ENCODE measurements at places on chromosomes 4 and X.

DNA sequence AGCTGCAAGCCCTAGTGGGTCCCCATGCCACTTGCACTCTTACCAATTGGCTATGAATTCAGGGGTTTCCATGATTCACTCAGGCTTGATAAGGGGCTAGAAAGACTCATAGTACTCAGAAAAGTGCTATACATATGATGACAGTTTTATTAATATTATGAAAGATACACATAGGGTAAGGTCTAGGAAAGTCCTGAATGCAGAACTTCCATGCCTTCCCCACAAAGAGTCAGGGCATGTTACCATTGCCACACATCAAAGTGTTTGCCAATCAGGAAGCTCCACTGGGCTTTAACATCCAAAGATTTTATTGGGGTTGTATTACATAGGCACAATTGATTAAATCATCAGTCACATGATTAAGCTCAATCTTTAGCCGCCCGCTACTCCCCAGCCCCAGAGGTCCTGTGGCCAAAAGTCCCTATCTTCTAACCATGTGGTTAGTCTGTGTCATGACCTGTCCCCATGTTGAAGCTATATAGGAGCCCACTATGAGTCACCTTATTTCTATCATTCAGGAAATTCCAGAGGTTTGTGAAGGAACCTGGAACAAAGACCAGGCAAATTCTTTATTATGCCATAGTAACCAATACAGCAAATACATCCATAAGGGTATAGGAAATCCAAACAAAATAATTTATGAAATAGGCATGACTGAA is 635.6 kb downstream of the STPG2 start:
- DNase-seq, result no peak

- DNase-seq, result no peak
These were observed 102.1 kb upstream of the LNX1 start for GRCh38 chr4:53693408-53693807.

DNA sequence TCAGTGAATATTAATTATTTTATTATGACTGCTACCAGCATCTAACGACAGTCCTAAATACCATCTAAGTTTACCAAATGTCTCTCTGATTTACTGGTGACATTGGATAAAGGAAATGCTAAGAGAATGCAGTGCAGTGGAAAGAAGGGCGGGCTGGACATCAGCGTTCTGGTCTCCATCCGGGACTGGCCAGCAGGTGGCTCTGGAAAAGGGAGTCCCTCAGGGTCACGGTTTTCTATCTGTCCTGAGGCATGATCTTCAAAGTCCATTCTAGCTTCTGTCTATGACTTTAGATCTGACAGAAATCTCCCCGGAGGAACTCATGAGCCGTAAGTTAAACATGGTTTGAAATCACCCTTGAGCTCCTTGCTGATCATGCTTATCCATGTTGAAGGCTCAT is 3.3 kb downstream of the TRIM2 start:
- no peak for DNase-seq

GRCh38 chr4:5572114-5572513 is 136.2 kb downstream of the EVC2 start:
- no peak for DNase-seq

GRCh38 chrX:151912221-151912620 is 468 bp upstream of the MAGEA4 start:
- DNase-seq, result no peak

DNA sequence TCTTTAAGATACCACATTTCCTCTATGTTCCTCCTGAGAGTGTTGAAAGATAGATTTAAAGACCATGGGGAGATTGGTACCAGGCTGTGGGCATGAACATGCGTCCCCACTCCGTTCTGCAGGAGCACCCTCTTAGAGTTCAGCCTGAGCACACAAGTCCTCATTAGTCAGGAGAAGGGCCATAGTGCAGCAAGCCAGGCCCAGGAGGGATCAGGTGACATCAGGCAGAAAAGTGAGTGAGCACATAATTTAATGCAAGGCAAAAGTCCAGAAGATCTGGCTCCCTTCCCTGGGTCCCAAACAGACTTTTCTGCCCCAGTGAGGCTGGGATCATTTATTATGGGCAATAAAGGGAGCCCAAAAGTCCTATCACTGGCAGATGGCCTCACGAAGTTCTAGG is 263.7 kb upstream of the AGTR2 start:
- DNase-seq, result no peak

DNA sequence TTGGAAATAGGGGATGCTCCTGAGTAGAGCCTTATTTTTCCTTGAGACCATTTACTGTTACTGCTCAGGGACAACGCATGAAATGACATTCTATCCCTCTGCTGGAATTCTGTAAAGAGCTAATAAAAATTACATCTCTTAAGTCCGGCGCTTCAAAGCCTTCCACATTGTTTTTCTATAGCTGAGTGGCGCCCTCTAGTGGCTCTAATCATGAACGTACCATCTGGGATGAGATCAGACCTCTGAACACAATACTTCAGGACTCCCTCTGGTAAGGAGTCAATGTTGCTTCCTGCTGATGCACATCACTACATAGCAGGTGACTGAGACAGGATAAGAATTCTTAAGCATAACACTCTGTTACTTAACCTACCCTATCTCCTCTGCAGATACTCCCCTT is 6.0 kb downstream of the HMGN5 start:
- DNase-seq, result peak; percentile 54

- no peak for DNase-seq
These were observed 194.0 kb downstream of the GASK1B start for GRCh38 chr4:157978680-157979361.

- no peak for DNase-seq
These were observed 1008.8 kb upstream of the DIAPH2 start for GRCh38 chrX:95675794-95676193.

DNA sequence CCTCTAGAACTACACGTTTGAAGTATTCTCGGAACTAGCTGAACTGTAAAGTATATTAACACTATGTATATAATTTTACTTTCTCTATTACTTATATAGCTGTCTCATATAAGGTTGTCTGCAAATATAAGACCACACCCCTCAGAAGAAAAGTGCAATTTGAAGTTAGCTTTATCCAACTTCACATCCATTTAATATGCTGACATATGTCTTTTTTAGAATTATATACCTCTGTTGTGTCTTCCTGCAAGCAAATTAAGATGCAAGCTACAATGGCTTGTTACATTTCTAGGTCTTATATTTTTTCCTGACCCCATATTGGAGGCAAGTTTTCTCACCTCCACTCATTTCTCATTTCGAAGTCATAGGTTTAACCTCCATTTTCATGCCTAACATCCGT is 349.0 kb upstream of the AGA start:
- no peak for DNase-seq

DNA sequence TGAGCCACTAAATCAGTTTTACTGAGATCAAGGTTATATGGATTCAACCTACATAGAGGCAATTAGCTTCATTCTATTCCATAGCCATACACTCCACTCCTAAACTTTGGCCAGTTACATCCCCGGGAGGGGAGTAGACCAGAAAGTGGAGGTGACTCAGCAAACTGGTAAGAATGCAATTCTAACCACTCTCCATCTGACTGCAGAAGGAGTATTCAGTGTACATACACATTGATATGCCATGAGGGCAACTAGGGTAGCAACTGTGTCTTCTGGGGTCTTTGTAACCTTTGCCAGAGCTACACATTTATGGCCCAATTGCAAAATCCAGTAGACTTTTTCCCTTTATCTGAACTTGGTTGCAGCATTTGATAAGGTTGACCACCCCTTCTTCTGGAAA is 7.6 kb downstream of the SLC25A43 start:
- DNase-seq, result no peak

DNA sequence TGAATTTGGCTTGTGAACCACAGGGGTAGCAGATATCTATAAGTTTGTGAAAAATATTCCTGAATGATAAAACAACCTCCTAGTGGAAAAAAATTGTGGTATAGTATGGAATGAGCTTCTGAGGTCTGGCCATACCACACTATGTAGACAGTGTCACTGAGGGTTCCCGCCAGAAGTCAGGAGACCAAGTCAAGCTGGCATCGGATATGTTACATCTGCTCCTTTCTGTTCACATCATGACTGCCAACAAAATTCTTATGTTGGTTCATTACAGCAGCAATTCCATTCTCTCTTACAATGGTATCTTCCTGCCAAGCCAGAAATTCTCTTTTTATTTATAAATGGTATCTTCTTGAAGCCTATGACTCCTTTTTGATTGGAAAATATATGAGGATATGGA is 273.0 kb downstream of the PPP3CA start:
- DNase-seq, result no peak

DNA sequence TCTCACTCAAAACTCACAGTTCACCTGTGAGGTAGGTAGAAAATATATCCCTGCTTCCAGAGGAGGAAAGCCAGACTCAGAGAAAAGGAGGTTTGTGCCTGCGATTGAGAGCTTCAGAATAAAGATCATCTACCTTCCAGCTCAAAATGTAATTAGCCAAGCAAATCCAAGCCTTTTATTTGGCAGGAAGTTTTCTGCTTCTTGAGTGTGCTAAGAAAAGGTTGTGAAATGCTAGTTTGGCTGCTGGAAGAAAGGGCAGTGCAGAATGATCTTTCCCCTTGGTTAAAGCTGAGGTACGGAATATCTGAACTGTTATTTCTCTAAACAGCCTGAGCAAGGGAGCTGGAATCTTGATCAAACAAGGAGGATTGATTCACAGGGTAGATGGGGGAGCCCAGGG is 59.7 kb upstream of the VCX3B start:
- no peak for DNase-seq

- peak; percentile 43 for DNase-seq
These were observed 4.3 kb upstream of the TLR6 start for GRCh38 chr4:38860788-38861424.

GRCh38 chrX:150486011-150486410 is 82.4 kb upstream of the MTM1 start:
- DNase-seq, result peak; percentile 14

GRCh38 chrX:97358941-97359340 is 475.2 kb downstream of the RPA4 start:
- DNase-seq, result no peak

DNA sequence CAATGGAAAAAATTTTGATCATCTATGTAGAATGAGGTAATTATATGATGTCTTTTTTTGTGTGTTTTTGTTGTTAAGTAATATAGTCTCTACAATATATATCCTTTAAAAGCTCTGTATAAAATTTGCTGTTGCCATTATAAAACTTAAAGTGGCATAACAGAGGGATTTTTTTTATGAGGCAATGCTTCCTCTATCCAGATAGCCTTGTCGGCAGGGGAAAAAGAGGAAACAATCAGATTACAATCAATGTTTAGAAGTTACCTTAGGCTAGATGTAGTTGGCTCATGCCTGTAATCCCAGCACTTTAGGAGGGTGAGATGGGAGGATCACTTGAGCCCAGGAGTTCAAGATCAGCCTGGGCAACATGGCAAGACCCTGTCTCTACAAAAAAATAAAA is 86.8 kb downstream of the DIAPH2 start:
- DNase-seq, result no peak

Data from effector CD4-positive, alpha-beta T cell (primary cell).